ENCODE measurements at places on chromosomes 4 and X.

DNA sequence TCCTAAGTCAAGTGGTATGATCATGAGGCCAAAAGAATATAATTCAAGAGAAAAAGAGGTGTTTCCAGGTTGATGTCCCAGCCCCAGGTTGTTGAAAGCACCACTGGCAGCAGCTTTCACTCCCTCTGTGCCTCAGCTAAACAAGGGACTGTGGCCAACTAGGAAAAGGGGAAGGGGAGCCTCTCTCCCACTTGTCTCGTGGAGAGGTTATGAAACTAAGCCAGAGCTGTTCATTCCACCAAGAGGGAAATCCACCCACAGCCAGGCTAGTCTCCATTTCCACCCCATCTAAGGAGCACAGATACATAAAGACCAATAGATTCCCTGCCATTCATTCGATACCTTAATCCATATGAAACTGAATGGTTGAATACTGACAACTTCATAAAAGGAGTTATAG lies 8.1 kb downstream of the ANXA5 start:
- DNase-seq = no peak

DNA sequence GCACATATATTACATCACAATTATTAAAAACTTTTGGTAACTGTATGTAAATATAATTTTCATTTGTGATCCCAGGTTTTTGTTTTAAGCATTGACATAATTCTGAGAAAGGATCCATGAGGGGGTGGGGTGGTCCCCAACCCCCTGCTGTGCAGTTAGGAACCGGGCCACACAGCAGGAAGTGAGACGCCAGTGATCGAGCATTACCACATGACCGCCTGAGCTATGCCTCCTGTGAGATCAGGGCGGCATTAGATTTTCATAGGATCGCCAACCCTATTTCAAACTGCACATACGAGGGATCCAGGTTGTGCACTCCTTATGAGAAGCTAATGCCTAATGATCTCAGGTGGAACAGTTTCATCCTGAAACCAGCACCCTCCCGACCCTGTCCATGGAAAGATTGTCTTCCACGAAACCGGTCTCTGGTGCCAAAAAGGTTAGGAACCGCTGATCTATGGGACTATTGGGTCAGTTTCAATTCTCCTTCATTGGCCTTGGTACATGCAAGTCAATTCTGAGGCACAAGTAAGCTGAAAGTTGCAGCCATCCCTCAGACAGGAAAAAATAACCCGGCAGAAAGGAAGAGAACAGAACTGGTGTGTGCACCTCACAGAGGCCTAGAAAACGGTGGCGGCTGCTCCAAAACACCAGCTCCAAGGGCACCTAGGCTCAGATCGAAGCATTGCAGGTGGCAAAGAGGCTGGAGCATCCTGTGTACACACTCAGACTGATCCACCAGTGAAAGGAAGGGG lies 7.0 kb upstream of the TMSB4X start:
- DNase-seq = no peak

GRCh38 chr4:38526412-38526811 lies 137.6 kb upstream of the KLF3 start:
- no peak for DNase-seq

DNA sequence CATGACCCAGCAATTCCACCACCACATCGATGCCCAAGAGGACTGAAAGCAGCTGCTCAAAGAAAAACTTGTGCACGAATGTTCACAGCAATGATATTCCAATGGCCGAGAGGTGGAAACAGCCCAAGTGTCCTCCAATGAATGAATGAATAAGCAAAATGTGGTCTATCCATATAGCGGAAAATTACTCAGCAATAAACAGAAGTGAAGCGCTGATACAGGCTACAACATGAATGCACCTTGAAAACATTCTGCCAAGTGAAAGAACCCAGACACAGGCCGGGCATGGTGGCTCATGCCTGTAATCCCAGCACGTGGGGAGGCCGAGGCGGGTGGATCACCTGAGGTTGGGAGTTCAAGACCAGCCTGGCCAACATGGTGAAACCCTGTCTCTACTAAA lies 5.2 kb upstream of the SLC2A9 start:
- DNase-seq = no peak

DNA sequence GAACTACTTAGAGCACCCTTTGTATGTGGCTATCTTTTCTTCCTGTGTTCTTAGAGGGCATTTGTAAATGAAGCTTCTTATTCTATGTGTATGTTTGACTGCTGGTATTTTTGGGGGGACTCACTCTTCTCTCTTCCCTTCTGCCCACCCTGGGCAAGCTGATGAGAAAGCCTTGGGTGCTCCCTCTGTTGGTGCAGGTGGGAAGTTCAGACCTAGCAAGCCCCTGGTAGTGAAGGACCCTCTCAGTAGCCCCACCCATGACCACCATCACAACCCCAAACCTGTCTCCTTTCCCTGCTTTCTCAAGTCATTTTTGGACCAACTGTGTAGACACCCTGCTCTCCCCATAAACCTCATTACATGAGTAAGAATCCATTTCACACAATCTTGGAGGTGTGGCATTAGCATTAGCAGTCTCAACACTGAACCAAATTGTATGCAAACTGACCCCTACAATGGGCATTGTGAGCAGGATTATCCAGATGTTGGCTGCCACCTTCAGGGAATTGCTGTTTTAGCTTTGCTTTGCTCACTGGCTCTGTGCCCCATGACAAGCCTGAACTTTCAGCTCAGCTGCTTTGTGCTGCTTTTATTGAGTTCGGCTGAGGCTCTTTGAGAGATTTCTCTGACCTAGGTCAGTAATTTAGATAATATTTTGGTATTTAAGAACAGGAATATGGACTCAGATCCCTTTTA lies 27.9 kb downstream of the TRIM61 start:
- no peak for DNase-seq
